ENCODE measurements at places on chromosomes 1 and 21.

DNA sequence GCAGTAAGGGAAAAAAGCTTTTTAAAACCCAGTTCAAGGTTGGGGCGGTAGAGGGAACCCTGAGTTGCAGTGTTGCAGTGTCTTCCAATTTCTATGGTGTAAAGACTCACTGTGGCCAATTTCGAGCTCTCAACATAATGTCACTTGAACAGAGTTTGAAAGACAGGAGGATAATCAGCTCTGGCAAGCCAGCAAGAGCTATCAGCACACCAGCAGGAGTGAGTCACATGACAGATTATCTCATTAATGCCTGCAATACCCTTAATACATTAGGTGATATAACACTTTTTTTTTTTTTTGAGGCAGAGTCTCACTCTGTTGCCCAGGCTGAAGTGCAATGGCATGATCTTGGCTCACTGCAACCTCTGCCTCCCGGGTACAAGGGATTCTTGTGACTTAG, 22.8 kb downstream of the SLC9C2 start:
- H3K4me1 ChIP-seq, result no peaks in the 10 kb centered on the region
- no peaks in the 10 kb centered on the region for H3K36me3 ChIP-seq
- H3K27ac ChIP-seq, result no peak overlapping the region
- H3K27me3 ChIP-seq, result peaks cover 5% of the 10 kb centered on the region

- no peak overlapping the region for H3K27ac ChIP-seq
- no peaks in the 10 kb centered on the region for H3K36me3 ChIP-seq
- H3K27me3 ChIP-seq, result peaks cover 11% of the 10 kb centered on the region
- no peaks in the 10 kb centered on the region for H3K4me1 ChIP-seq
Measured at GRCh38 chr1:41427916-41428737, 56.4 kb downstream of the EDN2 start.

- DNase-seq, result no peak
- no peak overlapping the region for H3K4me3 ChIP-seq
- H3K36me3 ChIP-seq, result peaks cover 38% of the 10 kb centered on the region
- no peaks in the 10 kb centered on the region for H3K4me1 ChIP-seq
- no peak overlapping the region for H3K27ac ChIP-seq
Measured at GRCh38 chr1:226976978-226977642, 37.0 kb downstream of the COQ8A start.

- H3K27ac ChIP-seq, result no peak overlapping the region
- H3K36me3 ChIP-seq, result no peaks in the 10 kb centered on the region
- DNase-seq, result no peak
- peaks cover 9% of the 10 kb centered on the region for H3K4me1 ChIP-seq
- H3K27me3 ChIP-seq, result peaks cover 12% of the 10 kb centered on the region
- no peak overlapping the region for H3K4me3 ChIP-seq
Measured at GRCh38 chr1:225580238-225581099, 72.5 kb downstream of the ENAH start.

DNA sequence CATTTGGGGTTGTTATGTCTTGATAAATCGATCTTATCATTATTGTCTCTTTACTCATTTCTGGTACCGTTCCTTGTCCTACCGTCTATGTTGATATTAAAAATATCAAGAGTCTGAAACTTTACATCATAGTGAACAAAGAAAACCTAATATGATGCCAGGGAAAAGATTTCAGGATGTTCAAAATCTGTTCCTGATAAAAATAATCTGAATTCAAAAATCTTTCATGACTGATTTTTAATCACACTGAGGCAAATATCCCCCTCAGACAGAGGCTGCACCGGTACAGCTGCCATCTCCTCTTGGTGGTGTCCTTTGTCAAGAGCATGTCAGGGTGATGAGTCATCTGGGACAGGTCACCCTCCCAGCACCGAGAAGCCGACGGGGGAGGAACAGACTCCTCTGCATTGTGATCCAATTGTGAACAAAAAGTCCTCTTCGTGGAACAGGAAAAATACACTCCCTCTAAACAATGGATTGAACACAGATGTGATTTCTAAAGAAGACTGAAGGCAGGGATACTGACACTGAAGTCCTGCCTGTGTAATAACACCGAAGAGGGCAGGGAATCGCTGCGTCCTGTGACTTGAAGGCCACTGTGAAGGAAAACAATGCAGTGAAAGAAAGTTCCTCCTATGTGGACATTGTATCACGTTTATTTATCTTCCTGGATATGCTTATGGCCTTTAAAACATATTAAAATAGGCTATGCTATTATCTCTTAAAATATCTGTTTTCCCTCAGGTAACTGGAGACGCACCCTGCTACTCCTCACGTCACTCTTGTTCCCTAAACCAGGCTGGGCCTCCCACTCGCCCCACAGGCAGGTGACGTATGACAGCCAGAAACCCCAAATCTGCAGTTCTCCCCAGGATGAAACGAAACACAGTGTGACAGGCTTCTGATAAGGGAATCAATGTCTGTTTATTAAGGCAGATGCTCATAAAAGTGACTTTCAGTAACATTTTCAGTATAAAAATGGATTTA, 4.3 kb upstream of the SPATC1L start:
- no peak overlapping the region for H3K27ac ChIP-seq
- H3K27me3 ChIP-seq, result no peaks in the 10 kb centered on the region
- no peak for DNase-seq
- peaks cover 3% of the 10 kb centered on the region for H3K4me1 ChIP-seq
- H3K36me3 ChIP-seq, result peaks cover 19% of the 10 kb centered on the region
